ENCODE measurements at places on chromosomes 12 and 14. TPM values are rescaled to one million over a fixed set of nuclear protein-coding genes. Genes with fewer than 3 reads are reported as not detected.

Gene C12orf50
- not detected for total RNA-seq

Gene DCTN2
- 106 TPM for total RNA-seq

Gene ANKRD33
- total RNA-seq = 0.11 TPM

Gene SERPINA1
- total RNA-seq = 0.22 TPM

Gene TSPAN19
- total RNA-seq = 0.25 TPM

Gene TPH2
- under 0.01 TPM for total RNA-seq

Gene CFL2
- 164 TPM for total RNA-seq

Gene LRTM2
- not detected for total RNA-seq
